ENCODE measurements at places on chromosomes 6 and 20. TPM values are rescaled to one million over a fixed set of nuclear protein-coding genes. Genes with fewer than 3 reads are reported as not detected.

CLPSL2 gene
- not detected for total RNA-seq

PPP1R14C gene
- total RNA-seq, result 131 TPM

PDE7B gene
- total RNA-seq, result 18.6 TPM

DOK5 gene
- 2.9 TPM for total RNA-seq

APCDD1L gene
- total RNA-seq, result 0.54 TPM

MAN1A1 gene
- 17.2 TPM for total RNA-seq

ELMO2 gene
- 33.9 TPM for total RNA-seq

IRF4 gene
- 0.54 TPM for total RNA-seq

FRS3 gene
- 4.8 TPM for total RNA-seq

GRM4 gene
- not detected for total RNA-seq

SIGLEC1 gene
- 9.6 TPM for total RNA-seq

FOXS1 gene
- total RNA-seq, result 0.62 TPM

NT5DC1 gene
- total RNA-seq, result 56.4 TPM

XKR7 gene
- total RNA-seq, result not detected

PRDM13 gene
- total RNA-seq, result not detected

EGFL8 gene
- 6.1 TPM for total RNA-seq

GNMT gene
- total RNA-seq, result 2.3 TPM

LY6G6C gene
- total RNA-seq, result not detected

All from Right ventricle myocardium superior (tissue), 1 donor.